ENCODE measurements at places on chromosomes 1 and 21. TPM values are rescaled to one million over a fixed set of nuclear protein-coding genes. Genes with fewer than 3 reads are reported as not detected.

The ASTN1 gene
- 0.20 TPM for total RNA-seq

- no peak for DNase-seq
Measured at GRCh38 chr1:180256341-180257027, 26.4 kb downstream of the LHX4 start.

- DNase-seq: no peak
Measured at GRCh38 chr1:55399346-55399745, 184.2 kb upstream of the USP24 start.

DNA sequence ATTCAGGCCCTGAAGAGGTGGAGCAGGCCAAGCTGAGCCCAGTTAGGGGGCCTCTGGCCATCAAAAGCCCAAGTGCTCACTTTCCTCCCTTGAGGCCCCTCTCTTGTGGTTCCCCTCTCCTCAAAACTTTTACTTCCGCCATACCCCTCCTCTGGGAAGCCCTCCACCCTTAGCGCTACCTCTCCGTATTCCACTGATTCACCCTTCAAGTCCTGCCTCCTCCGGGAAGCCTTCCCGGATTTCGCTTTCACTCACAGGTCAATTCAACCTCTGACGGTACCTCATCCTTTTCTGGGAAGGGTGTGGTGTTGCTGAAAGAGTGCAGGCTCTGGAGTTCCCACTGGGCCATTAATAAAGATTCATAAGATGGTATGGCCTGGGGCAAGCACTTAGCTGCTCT, 19.1 kb downstream of the SPOCD1 start:
- no peak for DNase-seq

The RPE65 gene
- not detected for total RNA-seq

The LCE1E gene
- total RNA-seq: not detected

The GUCA2B gene
- not detected for total RNA-seq

DNA sequence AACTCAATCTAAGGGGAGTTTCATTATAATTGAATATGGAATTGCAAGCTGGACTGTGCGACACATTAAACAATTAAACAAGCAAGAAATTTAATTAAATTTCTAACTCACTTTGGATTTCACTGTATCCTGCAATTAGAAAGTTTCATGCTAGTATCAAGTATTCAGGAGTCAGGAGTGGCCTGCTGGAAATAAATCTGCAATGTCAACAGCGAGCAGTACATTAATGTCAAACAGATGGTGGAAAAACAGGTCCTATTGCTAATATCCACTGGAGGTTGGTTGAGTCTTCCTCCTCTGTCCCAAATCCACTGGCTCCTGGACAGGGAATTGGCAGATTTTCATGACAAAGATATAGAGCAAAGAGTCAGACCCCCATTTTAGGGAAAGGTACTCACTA, 237.1 kb downstream of the VAV3 start:
- no peak for DNase-seq

DNA sequence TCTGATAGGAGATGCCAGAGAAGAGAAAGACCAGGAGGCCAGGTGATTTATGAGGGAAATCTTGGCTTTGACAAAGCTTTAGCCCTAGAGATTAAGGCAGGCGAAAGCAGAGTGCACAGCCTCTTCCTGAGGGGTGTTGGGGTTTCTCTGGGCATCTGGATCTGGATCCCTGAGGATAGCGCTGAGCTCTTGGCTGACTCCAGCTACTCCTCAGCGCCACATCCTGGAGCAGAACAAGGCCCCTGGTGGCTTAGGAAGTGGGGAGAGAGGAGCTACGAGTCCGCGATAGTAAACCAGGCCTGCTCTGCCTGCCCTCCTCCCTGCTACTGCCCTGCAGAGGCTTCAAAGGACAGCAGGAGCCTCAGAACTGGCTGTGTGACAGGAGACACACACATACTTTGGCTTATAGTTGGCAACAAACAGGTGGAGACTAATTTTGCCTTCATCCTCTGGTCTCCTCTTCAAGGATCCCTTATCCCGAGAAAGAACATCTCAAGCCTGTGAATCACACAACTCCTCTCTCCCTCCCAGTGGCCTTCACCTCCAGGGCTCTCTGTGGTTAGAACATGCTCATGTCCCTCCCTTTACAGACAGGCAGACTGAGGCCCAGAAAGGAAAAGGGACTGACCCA, 66.9 kb downstream of the TRABD2B start:
- DNase-seq: no peak

- DNase-seq: no peak
Measured at GRCh38 chr1:168202941-168203654, 22.7 kb upstream of the SFT2D2 start.

GRCh38 chr1:228044961-228045360, 37.5 kb upstream of the ARF1 start:
- DNase-seq: peak; percentile 74

GRCh38 chr1:93964777-93965200, 55.6 kb upstream of the GCLM start:
- DNase-seq: no peak

DNA sequence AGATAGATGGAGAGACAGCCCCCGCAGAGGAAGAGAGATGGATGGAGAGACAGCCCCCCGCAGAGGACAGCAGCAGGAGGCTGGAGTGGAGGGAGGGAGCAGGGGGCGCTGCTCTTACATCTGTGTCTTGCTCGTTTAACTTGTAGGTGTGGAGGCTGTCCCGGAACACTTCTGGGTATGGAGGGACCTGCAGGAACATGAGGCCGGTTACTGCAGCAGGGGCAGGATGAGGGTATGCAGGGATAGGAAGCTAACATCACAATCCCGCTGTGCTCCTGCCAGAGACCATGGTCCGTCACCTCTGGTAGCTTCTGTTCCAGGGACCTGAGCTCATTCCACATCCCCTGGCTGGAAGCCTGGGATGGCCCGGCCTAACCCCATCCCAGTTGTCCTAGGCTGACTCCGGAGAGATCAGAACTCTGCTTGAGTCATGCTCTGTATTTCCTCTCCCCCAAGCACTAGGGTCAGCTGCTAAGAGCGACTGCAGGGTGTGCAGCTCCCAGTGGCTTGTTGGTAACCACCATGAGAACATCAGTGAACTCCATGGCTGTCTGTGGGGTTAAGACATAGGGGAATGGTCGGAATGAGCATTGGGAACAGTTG, 36.7 kb upstream of the GOLT1A start:
- DNase-seq: no peak

The SPATA45 gene
- not detected for total RNA-seq

- DNase-seq: no peak
Measured at GRCh38 chr1:58395355-58395754, 151.2 kb downstream of the OMA1 start.

The CORT gene
- not detected for total RNA-seq

DNA sequence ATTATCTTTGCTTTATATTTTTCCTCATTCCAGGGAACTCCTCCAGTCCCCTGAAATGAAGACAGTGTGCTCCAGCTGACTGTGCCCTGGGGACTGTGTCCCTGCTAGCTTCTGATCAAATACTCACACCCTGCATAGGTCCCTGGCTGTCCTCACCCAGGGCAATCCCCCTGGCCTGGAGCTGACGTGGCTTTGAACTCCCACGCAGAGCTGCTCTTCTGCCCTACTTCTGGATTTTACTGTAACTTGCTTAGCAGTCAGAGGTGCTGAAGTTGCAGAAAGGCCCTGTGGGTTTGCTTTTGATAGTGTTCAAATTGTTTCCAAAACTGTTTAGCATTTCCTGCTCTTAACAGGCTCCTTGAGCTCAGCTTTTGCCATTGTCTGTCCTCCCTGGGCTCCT, 186.5 kb downstream of the FASLG start:
- DNase-seq: no peak

The C1QTNF12 gene
- 2.6 TPM for total RNA-seq

DNA sequence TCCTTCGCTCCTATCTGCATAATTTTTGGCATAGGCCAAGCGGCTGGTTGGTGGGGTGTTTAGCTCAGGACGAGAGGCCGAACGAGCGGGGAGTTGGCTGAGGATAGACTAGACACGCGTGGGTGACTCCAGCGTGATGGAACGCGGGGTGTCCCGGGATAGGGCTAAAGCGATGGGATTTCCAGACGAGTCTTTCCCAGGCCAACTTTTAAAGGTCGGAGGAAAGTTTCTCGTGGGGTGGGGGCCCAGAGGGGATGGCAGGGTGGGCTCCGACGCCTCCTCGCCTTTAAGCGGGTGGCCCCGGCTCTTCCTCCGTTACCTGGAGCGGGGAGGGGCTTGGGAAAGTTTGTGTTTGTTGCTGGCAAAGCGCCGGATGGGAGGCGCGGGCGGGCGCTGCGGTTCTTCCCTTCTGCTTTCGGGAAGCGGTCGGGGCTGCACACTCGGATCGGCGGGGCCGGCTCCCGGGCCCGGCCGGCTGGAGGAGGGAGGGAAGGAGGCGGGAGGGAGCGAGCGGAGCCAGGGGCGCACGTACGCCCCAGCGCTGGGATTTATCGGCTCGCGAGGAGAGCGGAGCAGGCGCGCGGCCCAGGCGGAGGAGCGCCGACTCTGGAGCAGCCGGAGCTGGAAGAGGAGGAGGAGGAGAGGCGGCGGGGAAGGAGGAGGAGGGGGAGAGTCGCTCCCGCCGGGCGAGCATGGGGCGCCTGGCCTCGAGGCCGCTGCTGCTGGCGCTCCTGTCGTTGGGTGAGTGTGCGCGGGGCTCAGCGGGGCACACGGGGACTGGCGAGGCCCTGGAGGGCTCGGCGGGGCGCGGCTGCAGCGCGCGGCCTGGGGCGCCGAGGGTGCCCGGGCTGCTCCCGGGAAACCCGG, at the start of gene PTGFRN:
PTGFRN (plus strand) TSS at position 405 of the 867 bp plus-strand sequence; CDS start at position 693, 288 bp downstream.
- DNase-seq: peak; percentile 89

DNA sequence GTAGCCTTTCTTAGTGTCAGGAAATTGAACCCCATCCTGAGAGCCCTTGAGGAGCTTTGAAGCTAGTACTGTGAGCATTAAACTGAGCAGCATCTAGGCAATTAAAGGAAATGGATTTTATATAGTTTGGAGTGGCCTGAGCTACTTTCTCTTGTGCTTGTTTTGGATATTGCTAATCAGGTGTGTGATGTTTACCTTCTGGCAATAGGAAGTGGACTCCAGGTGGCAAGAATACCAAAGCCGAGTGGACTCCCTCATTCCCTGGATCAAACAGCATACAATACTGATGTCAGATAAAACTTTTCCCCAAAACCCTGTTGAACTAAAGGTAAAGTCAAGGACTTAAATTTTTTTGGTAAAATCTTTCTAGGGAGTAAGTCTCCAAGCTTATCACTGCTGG, 79.4 kb downstream of the MACF1 start:
- DNase-seq: no peak

DNA sequence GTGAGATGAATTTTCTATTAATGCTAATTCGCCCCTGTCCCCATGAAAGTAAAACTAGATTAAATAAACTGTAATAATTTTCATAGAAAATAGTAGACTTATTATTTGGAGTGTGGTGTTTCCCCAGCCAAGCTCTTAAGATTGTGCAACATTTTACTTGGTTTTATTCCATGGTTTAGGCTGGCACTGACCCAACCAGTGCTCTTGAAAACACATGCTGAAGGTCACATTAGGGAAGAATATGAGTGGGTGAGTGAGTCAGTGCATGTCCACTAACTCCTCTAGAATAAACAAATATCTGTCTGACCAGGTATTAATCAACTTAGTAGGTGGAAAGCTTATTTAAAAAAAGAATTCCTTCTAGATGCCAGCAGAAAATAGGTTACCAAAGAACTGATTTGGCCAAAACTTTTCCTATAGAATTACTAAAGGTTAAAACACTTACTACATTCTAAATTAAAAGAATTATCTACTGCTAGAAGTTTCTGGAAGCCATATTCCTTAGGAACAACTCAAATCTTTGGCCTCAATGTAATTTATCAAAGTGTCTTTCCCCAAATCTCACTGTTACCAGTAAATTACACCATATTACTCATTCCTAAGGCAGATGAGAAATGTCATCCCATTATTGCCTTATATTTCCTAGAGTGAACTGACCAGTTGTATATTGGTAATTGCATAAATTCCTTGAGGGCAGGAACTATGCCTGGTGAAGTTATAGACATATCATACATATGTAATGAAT, 89.7 kb upstream of the RGS1 start:
- DNase-seq: no peak

The HHIPL2 gene
- not detected for total RNA-seq

The C1orf53 gene
- total RNA-seq: 4.0 TPM

The SRGAP2 gene
- 77.1 TPM for total RNA-seq

DNA sequence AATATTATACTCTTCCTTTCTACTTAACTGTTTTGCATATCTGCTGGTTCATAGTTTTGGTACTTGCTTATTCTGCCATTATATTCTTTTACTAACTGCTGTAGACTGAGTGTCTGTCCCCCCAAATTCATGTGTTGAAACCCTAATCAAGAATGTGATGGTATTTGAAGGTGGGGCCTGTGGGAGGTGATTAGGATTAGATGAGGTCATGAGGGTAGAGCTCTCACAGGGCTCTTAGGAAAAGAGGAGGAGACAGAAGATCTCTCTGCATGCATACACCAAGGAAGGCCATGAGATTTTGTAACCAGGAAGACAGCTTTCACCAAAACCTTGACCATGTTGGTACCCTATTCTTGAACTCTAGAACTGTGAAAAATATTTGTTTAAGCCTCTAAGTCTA, 354.1 kb upstream of the B3GALT2 start:
- DNase-seq: no peak

- no peak for DNase-seq
Measured at GRCh38 chr1:58162952-58163550, 383.5 kb downstream of the OMA1 start.

The ALPL gene
- total RNA-seq: 164 TPM

- DNase-seq: no peak
Measured at GRCh38 chr1:116711263-116711840, 42.9 kb upstream of the CD2 start.

GRCh38 chr1:66330722-66331141, 203.2 kb upstream of the SGIP1 start:
- DNase-seq: no peak

GRCh38 chr1:229607370-229607769, 18.6 kb downstream of the TAF5L start:
- DNase-seq: no peak

DNA sequence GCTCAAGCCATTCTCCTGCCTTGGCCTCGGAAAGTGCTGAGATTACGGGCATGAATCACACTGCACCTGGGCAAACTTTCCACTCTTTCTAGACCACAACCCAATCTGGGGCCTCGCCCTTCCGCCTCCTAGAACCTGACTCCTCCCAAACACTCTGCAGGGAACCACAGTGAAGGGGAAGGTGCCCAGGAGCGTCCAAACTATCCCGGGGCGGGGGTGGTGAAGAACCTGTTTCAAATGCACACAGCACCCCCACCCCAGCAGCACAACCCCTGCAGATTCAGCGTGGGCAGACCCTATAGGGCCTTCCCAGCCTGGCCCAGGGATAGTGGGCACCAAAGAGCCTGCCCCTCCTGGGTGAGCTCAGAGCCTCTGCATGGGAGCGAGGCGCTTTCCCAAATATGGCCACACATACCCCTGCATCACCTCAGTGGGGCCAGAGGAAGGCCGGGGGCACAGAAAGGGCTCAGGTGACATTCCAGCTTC, 86.9 kb downstream of the STUM start:
- peak; percentile 53 for DNase-seq

The TCHH gene
- 0.20 TPM for total RNA-seq

The OR2T35 gene
- not detected for total RNA-seq

DNA sequence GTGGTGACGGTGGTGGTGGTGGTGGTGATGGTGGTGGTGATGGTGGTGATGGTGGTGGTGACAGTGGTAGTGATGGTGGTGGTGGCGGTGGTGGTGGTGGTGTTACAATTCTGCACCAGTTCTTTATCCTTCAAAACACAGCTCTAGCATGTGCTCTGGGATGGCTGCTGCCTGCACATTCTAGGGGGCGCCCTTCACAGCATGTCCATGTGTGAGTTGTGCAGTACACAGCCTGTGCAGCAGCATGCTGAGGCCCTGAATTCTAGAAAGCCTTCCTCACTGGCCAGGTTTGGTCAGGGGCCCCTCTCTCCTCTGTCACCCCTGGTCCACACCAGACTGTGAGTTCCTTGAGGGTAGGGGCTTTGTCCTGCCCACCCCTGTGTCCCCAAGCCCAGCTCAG, 67.7 kb downstream of the MATN1 start:
- DNase-seq: peak; percentile 42

The MAP1LC3C gene
- 14.2 TPM for total RNA-seq

- no peak for DNase-seq
Measured at GRCh38 chr1:184577319-184577718, 177.3 kb downstream of the EDEM3 start.

Data from upper lobe of right lung (tissue), 1 donor.